Left renal pelvis (tissue), 4 donors: ENCODE measurements at places on chromosomes 5 and 9. TPM values are rescaled to one million over a fixed set of nuclear protein-coding genes. Genes with fewer than 3 reads are reported as not detected.

Gene LCN10
- polyA plus RNA-seq, result 0.18 TPM

Gene FOXD4
- 0.64 TPM for polyA plus RNA-seq

Gene ZDHHC21
- polyA plus RNA-seq, result 22.7 TPM

Gene PCDHGA5
- 2.2 TPM for polyA plus RNA-seq

Gene LMAN2
- polyA plus RNA-seq, result 94.0 TPM

Gene INSL6
- polyA plus RNA-seq, result 0.29 TPM

Gene COL23A1
- polyA plus RNA-seq, result 6.7 TPM

Gene MFAP3
- 41.3 TPM for polyA plus RNA-seq

Gene ADAMTS16
- 74.6 TPM for polyA plus RNA-seq

Gene LRRC26
- not detected for polyA plus RNA-seq

Gene PCDHGA10
- 3.1 TPM for polyA plus RNA-seq

Gene PDE6A
- 0.11 TPM for polyA plus RNA-seq

Gene BAAT
- polyA plus RNA-seq, result 0.07 TPM

Gene TMED9
- 156 TPM for polyA plus RNA-seq

Gene NMUR2
- 0.27 TPM for polyA plus RNA-seq

Gene HAND1
- not detected for polyA plus RNA-seq

Gene IL4
- polyA plus RNA-seq, result not detected

Gene AKNA
- 15.7 TPM for polyA plus RNA-seq

Gene CD274
- polyA plus RNA-seq, result 1.4 TPM

Gene PCDHA9
- 0.12 TPM for polyA plus RNA-seq
